ENCODE measurements at places on chromosomes 7 and 10. TPM values are rescaled to one million over a fixed set of nuclear protein-coding genes. Genes with fewer than 3 reads are reported as not detected.

- DNase-seq, result no peak
Measured at GRCh38 chr10:102402512-102402896, 7.0 kb downstream of the NFKB2 start.

- DNase-seq, result no peak
Measured at GRCh38 chr7:137547485-137547884, 204.0 kb upstream of the PTN start.

- peak; percentile 92 for DNase-seq
Measured at GRCh38 chr10:124646483-124647352, 97.5 kb downstream of the FAM53B start.

The CRTAC1 gene
- total RNA-seq, result 25.2 TPM

The STEAP1 gene
- 2.1 TPM for total RNA-seq

Data from ascending aorta (tissue), 2 donors.